Panc1 (cell line): ENCODE measurements at places on chromosomes 11 and 22.

DNA sequence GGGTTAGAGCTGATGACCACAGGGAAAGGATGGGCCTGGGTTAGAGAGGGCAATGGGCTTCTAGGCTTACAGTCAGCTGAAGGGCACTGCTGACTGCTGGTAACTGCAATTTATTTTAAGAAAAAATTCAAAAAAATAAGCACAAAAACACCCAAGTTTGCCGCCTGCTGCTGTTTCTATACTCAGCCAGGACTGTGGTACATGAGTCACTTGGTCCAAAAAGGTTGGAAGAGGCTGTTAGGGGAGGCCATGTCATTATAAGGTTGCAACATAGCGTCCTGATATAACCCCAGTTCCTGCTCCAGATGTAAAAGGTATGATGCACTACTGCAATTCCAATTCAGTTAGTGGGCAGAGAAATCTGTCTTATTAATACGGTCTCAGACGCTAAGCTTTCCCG, 98.9 kb downstream of the ETS1 start:
- DNase-seq, result no peak
- H3K27ac ChIP-seq, result no peak overlapping the region
- no peaks in the 10 kb centered on the region for H3K27me3 ChIP-seq
- H3K4me1 ChIP-seq, result peaks cover 27% of the 10 kb centered on the region
- H3K36me3 ChIP-seq, result peaks cover 34% of the 10 kb centered on the region
- H3K4me3 ChIP-seq, result no peak overlapping the region

DNA sequence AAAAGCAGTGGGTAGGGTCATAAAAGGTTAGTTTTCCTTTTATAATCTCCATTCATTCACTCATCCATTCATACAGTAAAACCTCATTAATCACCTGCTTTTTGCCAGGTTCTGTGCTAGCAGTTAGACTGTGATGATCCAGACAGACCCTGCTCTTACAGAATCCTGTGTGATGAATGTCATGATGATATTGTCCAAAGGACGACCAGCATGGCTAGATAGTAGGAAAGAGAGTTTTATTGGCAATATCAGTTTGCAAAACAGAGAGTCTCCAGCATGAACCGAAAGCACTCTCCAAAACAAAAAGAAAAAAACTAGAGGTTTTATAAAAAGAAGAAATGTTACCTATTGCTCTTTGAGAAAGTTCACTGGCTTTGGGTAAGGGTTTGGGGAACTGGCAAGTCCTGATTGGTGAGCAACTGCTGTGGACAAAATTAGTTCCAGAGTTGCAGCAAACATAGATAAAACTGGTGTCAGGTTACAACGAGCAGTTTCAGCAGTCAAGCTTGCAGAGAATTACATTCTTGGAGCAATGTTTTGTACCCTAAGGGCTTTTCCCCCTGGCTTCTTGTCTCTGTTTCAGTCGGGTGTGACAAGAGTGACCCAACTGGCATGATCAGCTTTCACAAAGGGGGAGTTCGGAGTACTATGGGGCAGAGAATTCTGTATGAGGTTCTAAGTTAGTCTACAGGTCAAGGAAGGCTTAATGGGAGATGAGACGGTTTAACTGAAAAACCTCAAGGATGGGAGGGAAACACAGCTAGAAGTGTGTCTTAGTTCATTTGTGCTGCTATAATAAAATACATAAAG, 58.3 kb downstream of the HSD17B12 start:
- peaks cover 10% of the 10 kb centered on the region for H3K4me1 ChIP-seq
- no peaks in the 10 kb centered on the region for H3K27me3 ChIP-seq
- DNase-seq, result no peak
- H3K4me3 ChIP-seq, result no peak overlapping the region

DNA sequence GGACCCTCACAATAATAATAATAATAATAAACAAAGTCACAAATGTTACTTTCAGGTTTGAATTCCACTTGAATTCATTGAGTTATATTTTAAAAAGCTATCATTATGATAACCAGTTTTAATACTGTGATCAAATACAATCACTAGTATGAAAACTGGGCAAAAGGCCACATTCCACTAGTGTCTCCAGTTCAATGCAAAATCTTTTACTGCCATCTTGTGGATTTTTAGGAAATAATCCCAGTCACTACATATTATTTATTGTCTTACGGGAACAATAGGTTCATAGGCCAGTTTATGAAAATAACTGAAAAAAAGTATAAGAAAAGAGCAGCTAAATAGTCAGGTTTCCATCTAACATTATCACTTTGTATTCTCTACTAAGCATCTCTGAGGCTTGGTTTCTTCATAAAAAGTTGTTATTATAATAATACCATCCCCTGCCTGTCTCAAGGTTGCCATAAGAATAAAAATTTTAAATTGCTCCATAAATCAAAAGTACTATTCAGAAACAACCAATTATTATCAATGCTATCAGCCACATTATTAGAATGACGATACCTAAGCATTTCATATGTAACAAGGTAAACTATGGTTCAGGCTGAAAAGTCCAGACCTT, 533.9 kb upstream of the CCDC90B start:
- no peaks in the 10 kb centered on the region for H3K4me1 ChIP-seq
- peaks cover 18% of the 10 kb centered on the region; the same call in 1 of the 2 replicates for H3K27me3 ChIP-seq
- no peak overlapping the region for H3K27ac ChIP-seq
- no peak overlapping the region for H3K4me3 ChIP-seq

DNA sequence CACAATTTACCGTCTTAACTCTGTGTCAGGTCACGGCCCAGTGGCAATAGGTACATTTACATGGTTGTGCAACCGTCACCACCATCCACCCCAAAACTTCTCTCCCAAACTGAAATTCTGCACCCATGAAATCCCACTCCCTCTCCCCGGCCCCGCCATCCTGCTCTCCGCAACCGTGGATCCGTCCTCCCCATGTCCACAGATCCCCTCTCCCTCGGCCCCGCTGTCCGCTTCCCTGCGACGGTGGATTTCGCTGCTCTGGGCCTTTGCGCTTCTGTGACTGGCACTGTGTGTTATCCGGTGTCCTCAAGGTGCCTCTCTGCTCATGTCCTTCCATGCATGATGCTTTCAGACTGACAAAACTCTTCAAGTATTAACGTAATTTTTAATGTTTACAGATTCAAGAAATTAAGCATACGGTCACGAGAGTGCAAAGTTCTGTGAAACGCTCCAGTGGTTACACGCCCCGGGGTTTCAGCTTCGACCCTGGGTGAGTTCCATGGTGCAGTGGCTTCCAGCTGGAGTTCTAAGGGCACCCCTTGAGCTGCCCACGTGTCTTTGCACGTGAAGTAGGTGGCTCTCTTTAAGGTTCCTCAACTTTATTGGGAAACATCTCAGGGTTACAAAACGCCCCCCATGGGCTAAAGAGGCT, 76.4 kb downstream of the KCNQ1 start:
- no peaks in the 10 kb centered on the region; the same call in 1 of the 2 replicates for H3K27me3 ChIP-seq
- H3K4me1 ChIP-seq, result no peaks in the 10 kb centered on the region
- H3K4me3 ChIP-seq, result no peak overlapping the region
- no peaks in the 10 kb centered on the region for H3K36me3 ChIP-seq
- DNase-seq, result no peak
- no peak overlapping the region for H3K27ac ChIP-seq

DNA sequence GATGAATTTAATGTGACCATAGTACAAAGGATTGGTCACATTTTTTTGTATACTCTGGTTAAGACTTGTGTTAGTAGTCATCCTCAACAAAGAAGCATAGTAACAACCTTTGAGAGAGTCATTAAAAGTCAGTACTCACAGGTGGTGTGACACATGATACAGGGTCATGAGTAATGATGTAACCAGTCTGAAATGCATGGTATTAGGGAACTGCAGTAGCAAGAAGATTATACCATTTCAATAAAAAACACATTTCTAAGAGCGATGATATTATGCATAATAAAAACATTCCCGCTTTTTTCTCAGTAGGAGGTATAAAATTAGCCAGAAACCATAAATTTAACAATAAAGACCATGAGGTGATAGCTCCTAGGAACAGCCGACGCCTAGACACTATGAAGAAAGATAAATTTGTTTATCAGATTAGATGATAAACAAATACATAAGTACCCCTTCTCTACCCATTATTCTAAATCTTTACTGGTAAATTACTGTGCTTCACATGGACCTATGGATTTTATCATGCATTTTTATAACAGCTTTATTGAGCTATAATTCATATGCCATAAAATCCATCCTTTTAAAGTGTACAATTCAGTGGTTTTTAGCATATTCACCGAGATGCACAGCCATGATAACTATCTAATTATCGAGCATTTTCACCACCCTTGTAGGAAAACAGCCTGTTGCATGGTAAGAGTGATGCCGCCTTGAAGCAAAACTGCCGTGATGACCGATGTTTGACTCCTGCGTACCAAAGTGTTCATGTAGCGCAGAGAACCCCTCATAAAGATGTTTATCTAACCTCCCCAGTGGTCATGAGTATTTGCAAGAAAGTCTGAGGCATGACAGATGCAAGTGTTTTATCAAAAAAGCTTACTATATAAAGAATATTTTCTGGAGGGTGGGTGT, 41.8 kb downstream of the TMPRSS5 start:
- H3K4me3 ChIP-seq, result peak overlapping the region; percentile 2; the same call in 1 of the 2 replicates
- no peak for DNase-seq
- H3K4me1 ChIP-seq, result peaks cover 17% of the 10 kb centered on the region
- no peaks in the 10 kb centered on the region for H3K36me3 ChIP-seq
- no peaks in the 10 kb centered on the region for H3K27me3 ChIP-seq

GRCh38 chr22:50576806-50577696, 1.2 kb downstream of the CPT1B start:
- H3K27me3 ChIP-seq, result no peaks in the 10 kb centered on the region
- no peak for DNase-seq
- no peaks in the 10 kb centered on the region for H3K36me3 ChIP-seq
- H3K27ac ChIP-seq, result no peak overlapping the region
- 0 out of 2 replicates have a peak, but pooled peaks cover 2% of the 10 kb centered on the region for H3K4me1 ChIP-seq
- H3K4me3 ChIP-seq, result no peak overlapping the region

DNA sequence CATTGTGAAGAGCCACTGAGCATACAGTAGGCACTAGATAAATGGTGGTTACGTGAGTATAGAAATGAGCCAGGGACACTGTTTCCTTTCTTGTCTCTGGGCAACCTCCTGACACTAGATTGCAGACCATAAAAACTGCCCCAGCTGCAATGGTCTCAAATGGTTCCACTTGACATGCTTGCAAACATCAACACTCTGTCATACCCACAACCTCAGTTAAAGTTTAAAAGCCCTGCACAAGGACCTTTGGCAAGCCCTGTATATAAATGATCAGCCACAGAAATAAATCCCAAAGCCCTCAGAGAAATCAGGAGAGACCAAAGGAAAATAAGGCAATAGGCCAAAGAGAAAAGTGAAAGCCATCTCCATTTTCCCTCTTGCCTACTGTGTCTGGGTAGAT, 20.7 kb downstream of the PLEKHA7 start:
- no peak for DNase-seq
- H3K27ac ChIP-seq, result no peak overlapping the region
- H3K27me3 ChIP-seq, result no peaks in the 10 kb centered on the region
- no peaks in the 10 kb centered on the region for H3K36me3 ChIP-seq
- no peaks in the 10 kb centered on the region for H3K4me1 ChIP-seq

DNA sequence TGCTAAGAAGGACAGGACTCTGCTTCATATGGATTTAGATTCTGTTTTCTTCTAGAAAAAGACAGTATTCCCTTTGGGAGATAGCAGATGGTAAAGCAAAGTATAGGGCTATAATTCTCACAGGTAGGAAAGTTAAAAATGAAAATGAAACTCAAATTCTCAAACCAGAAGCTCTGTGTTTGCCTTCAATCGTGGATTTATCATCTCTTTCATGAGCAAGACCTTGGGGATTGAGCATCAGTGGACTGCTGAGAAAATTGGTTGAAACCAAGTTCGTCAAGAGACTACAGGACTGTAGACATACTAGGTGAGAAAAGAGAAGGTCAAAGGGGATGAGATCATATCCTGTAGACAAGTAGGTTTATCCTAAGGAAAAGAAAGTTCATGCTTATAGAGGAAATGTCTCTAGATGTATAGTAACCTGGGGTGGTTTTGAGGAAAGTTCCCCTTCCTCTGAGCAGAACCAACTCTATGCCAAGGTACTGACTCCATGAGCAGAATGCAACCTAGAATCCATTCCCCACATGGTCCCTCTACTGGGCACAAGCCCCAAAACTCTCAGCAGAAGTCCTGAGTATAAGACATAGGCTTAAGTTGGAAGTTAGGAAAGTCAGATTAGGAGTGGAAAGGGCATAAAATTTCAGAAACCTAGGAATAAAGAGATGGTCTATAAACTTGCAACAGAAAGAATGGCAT, 46.5 kb downstream of the SLC5A12 start:
- H3K4me1 ChIP-seq, result no peaks in the 10 kb centered on the region
- DNase-seq, result no peak
- H3K4me3 ChIP-seq, result no peak overlapping the region
- no peaks in the 10 kb centered on the region for H3K27me3 ChIP-seq
- no peaks in the 10 kb centered on the region for H3K36me3 ChIP-seq
- H3K27ac ChIP-seq, result no peak overlapping the region

- no peak overlapping the region for H3K27ac ChIP-seq
- no peaks in the 10 kb centered on the region for H3K27me3 ChIP-seq
- H3K4me1 ChIP-seq, result no peaks in the 10 kb centered on the region
- H3K4me3 ChIP-seq, result no peak overlapping the region
Observed at GRCh38 chr11:70873736-70874412, 378.5 kb downstream of the SHANK2 start.

DNA sequence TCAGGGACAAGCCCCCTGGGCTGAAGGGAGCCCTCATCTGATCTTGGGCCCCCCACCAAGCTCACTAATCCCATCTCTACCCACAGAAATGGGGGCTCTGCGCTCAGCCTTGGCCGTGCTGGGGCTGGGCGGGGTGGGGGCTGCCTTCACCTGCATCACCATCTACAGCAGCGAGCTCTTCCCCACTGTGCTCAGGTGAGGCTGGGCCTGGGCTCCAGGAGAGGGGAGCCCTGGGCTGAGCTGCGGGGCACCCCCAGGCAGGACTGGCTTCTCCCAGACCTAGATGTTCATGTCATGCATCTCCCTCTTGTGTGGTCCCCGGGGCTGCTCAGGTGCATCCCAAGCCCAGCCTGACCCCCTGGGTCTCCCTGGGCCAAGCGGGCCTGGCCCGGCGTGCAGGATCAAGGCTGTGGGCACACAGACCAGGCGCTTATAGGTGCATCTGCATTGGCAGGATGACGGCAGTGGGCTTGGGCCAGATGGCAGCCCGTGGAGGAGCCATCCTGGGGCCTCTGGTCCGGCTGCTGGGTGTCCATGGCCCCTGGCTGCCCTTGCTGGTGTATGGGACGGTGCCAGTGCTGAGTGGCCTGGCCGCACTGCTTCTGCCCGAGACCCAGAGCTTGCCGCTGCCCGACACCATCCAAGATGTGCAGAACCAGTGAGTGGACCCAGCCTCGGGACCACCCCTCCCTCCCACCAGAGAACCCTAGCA, 9.4 kb downstream of the SLC22A12 start:
- H3K27me3 ChIP-seq, result no peaks in the 10 kb centered on the region
- no peaks in the 10 kb centered on the region for H3K36me3 ChIP-seq
- no peak overlapping the region for H3K27ac ChIP-seq
- no peaks in the 10 kb centered on the region for H3K4me1 ChIP-seq

DNA sequence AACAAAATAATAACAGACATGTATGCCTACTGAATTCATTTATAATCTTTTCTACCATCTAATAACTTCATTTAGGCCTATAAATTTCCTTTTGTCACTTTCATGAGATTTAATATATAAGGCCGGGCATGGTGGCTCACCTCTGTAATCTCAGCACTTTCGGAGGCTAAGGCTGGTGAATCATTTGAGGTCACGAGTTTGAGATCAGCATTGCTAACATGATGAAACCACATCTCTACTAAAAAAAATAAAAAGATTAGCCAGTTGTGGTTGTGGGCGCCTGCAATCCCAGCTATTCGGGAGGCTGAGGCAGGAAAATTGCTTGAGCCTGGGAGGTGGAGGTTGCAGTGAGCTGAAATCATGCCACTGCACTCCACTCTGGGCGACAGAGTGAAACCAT, 14.2 kb upstream of the NTM start:
- no peak overlapping the region for H3K4me3 ChIP-seq
- no peaks in the 10 kb centered on the region for H3K36me3 ChIP-seq
- no peak for DNase-seq
- H3K27ac ChIP-seq, result no peak overlapping the region
- H3K27me3 ChIP-seq, result no peaks in the 10 kb centered on the region; the same call in 1 of the 2 replicates
- no peaks in the 10 kb centered on the region for H3K4me1 ChIP-seq
